Occipital lobe (tissue), 3 donors: ENCODE measurements at places on chromosomes 11 and 22.

DNA sequence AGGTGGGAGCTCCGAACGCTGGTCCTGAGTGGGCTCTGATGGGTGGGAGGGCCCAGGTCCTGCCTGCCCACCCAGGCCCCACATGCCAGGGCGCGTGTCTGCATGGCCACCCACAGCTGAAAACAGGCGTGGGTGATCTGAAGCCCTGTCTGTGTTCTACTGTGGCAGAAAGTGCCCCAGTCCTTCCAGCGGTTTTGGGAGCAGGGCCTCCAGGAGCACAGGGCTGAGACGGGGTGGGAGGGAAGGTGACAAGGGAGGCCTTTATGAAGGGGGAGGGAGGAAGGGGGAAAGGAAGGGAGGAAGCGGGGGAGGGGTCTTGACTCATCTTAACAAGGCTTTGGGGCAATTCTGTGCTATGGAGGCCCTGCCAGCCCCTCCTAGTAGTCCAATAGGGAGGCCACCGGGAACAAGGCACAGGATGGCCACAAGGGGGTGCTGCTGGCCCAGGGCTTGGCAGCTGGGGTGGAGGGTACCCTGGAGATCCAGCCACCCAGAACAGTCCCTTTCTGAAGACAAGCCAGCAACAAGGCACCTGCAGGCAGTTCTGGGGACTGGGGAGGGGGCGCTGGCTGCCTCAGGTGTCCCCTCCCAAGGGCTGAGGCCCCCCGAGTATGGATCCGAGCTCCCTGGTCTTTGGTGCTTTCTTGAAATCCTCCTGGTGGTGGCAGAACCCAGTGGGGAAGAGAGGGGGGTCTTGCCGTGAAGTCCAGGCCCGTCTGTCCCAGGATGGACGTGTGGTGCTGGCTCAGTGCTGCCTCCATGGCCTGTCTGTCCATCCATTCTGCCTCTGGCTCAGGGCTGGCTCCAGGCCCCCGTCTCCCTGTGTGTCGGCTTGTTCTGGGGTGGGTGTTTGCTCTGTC lies 6.3 kb upstream of the FADS3 start:
- peak; percentile 57 for DNase-seq

DNA sequence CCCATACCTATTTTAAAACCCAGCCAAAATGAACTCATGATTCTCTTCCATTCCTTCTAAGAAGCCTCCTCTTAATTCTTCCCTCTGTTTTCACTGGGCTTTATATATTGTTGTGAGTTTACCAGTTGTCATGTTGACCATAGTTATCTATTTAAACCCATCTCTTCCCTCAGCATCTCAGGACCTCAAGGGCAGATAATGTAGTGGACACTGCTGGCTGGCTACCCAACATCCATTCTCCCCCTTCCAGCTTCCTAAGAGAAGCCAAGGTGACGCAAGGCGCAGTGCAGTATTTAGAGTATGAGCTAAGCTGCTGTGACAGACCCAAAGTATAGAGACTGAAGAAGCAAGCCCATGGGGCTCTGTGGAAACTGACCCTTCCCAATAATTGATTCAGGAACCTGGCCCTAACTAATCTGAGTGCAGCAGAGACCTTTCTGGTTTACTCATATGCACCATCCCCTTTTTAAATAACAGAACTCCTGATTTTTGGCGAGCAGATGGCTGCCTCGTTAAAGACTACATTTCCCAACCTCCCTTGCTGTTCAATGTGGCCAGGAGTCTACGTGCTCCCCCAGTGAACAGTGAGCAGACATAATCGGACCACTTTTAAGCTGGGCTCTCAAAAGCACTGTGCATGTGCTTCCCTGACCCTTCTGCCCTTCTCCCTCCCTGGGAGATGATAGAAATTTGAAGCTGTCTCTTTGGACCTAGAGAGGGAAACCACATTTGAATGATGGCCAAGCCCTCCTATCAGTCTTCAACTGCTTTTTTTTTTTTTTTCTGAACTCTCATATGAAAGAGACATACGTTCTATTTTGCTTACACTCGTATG lies 28.1 kb upstream of the CREB3L1 start:
- no peak for DNase-seq

GRCh38 chr22:23070418-23071229 lies at the start of gene GNAZ:
Gene GNAZ (plus strand): TSS chr22:23070519. CDS start chr22:23095696, 25,177 bp downstream.
- DNase-seq, result no peak

DNA sequence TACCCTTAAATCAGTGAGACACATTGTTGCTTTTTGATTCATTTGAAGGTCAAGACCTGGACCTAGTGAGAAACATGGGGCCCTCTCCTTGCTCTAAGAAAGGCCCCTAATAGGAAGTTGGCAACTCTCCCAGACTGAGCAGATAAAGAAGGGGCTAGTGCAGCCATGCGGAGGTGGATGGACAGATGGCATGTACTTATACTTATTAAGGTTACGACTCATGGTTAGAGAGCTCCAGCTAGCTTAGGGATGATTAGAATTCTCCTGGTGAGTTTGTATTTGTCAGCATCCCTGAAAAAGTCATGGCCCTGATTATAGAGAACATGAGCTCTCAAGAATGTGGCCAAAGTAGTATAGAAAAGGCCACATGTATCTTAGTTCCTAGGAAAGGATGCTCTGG lies 112.1 kb upstream of the BDNF start:
- DNase-seq, result no peak

DNA sequence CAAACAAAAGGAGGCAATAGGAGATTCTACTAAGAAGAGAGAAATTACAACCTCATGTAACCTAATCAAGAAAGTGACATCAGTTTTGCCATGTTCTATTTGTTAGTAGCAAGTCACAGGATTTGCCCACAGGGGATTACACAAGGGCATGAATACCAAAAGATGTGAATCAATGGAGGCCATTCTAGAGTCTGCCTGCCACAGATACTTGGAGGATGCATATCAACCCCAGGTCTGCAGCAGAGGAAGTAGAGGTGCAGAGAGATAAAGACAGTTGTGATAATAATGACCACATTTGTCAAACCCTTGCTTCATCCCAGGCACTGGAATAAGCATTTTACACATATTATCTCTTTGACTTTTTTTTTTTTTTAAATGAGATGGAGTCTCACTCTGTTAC lies 2.4 kb upstream of the ASCC2 start:
- no peak for DNase-seq

GRCh38 chr11:368414-369335 lies 624 bp upstream of the B4GALNT4 start:
- DNase-seq, result no peak

- DNase-seq, result no peak
Measured at GRCh38 chr11:45141631-45142030, 4.8 kb upstream of the PRDM11 start.

- DNase-seq, result no peak
Measured at GRCh38 chr11:15519124-15519791, 404.5 kb downstream of the INSC start.

DNA sequence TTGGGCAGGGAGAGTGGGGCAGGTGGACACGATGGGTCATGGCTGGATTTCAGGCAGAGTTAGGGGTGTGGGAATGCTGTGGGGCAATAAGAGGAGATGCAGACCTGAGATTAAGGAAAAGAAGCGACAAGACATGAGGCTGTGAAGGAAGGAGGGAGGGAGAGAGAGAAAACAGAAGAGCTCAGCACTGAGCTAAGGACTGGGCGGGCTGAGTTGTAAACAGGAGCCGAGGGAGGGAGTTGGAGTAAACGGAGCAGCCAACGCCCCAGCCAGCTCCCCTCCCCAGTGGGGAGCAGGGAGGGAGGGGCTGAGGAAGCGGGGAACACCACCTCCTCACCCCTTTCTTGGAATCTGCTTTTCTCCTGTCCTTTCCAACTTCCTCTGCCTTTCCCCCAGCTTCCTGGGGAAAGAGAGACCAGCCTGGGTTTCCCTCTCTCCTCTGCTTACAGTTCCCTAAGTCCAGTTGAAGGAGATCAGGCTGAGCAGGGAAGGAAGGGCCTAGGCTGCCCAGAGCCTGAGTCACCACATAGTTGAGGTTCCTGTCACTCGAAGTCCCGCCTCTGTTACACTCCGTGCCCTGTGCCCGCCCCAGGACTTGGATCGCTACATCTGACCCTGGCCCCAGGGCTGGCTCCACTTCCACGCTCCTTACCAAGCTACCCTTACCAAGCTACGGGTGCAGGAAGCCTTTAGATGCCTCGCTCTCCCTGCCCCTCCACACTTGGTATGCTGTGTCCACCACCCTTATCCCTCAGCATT lies 6.7 kb upstream of the AHNAK start:
- DNase-seq, result no peak

- no peak for DNase-seq
Measured at GRCh38 chr11:88105951-88106350, 69.3 kb downstream of the RAB38 start.

DNA sequence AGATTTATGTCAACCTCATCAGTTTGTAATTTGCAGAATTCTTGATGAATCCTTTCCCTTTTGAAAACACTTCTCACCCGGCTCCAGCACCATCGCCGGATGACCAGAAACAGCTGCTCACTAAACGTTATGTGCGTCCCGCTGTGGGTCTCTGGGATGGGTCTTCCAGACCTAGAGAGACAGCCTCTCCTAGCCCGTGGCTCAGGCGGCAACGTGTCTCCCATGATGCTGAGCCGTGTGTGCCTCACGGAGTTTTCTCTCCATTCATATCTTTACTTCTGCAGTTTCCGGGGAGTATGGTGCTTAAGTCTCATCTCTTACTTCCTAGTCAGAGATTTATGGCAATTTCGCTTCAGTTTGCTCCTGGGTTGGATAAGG lies 25.0 kb upstream of the ACR start:
- DNase-seq, result no peak

GRCh38 chr11:34263441-34264091 lies 94.2 kb downstream of the ABTB2 start:
- DNase-seq, result no peak

GRCh38 chr11:61028135-61028729 lies 56.8 kb downstream of the CD6 start:
- DNase-seq, result no peak

DNA sequence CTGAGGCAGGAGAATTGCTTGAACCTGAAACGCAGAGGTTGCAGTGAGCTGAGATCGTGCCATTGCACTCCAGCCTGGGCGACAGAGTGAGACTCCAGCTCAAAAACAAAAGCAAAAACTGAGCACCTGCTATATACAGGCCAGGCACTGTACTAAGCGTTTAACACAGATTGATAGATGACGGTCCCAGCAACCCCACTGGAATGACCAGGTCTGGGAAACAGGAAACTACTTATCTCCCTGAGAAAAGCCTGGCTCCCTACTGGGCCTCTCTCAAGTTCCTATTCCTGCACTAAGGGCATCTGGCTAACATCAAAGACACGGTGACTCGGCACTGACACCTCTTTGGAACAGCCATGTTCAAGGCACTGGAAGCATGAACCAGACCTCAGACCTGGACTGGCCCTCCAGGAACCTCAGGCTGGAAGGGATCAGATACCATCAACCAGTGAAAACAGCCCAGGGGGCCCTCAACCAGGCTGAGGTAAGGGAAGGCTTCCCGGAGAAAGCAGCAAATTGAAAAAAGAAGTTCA lies 16.6 kb downstream of the ARAP1 start:
- DNase-seq, result no peak

DNA sequence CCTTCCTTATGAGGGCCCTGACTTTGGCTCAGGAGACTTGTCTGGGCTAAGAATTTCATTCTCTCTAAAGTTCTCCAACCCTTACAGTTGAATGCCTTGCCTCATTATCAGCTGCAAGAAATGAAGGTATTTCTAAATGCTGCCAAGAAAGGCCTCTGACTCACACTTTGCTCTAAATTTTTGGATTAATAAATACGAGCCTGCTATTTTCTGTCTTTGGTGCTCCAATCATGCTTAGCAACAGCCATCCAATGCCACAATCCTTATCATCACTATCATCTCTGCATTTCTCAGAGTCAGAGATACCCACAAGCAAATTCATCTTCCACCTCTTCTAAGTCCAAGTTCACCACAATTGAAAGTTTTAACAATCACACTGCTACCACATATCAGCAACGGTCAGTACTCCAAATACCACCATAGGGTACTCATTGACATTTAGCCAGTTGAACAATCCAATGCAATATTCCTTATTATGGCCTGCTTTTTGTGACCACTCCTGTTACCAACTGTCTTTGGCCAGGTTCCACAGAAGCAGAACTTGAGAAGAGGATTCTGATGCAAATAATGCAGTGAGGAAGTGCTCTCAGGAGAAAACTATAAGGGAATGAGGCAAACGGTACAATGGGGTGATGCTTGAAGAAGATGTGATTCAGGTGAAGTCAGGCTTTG lies 5.7 kb downstream of the PATE2 start:
- no peak for DNase-seq

DNA sequence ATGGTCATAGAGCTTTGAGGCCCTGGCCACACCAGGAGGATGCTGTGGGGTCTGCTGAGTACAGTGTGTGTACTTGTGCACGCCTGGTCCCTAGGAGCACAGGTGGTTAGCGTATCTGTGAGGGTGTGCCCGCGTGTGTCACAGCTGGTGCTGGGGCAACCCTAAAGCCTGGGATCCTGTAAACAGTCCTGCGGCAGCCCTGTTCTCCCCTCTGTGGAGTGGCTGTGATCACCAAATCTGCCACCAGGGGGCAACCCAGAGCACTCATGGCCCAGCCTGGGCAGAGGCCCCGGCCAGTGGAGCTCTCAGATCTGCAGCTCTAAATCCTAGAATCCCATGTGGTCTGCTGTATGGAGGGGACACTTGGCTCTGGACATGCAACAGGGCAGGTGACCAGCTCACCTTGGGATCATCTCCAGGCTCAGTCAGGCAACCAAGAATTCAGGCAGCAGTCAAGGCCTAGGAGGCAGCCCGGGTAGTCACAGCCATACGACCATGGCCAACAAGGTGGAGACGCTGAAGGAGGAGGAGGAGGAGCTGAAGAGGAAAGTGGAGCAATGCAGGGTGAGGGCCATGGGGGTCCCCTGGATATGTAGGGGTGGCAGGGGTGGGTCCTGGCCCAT lies 3.9 kb downstream of the SH3BP1 start:
- peak; percentile 57 for DNase-seq

DNA sequence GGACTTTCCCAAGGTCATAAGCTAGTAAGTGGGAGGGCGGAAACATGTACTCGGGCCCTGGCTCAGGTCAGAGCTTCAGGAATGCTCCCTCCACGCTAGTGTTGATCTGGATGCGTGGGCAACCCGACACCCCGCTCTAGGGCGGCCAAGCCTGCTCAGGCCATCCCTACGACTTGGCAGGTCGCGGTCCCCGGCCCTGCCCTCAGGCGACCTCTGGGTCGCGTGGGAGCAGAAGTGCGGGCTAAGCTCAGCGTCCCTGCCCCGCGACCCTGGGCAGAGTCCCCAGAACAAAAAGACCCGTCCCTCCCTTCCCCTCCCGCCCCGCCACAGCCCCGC lies 781 bp upstream of the TEF start:
- DNase-seq, result no peak

GRCh38 chr11:27658535-27659236 lies 41.6 kb downstream of the BDNF start:
- no peak for DNase-seq

DNA sequence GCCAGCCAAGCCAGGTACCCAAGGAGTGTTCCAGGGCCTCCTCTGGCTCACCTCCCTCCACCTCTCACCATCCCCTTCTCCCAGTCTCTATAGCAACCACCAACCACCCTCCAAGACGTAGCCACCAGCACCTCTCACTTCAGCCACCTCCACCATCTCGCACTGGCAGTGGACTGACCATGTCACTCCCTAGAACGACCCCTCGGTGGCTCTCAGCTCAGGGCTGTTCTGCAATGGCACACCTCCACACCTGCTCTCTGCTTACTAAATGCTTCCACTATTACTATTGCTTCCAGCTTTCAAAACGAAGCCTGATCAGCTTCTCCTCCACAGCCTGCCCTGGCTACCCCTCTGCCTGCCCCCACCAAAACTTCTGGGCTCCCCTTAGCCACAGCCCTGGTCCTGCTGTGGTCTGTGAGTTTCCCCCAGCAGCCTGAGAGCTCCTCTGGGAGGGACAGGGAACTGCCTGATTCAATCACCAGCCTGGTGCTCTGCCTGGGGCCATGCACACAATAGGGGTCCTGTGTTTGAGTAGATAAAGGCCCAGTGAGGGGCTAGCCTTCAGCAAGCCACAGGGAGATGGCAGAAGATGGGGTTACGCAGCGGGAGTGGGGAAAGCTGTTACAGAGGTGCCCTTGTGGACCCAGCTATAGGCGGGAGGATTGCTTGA lies 17.5 kb upstream of the CBX7 start:
- DNase-seq, result no peak
